NCI-H1930 (cell line): ENCODE measurements at places on chromosomes 4 and X.

GRCh38 chr4:153344131-153345011 is at the start of gene MND1:
Gene MND1 (plus strand): TSS chr4:153344688. CDS start chr4:153344738, 50 bp downstream.
- DNase-seq: peak; percentile 79

- DNase-seq: no peak
Observed at GRCh38 chr4:144565527-144566195, 80.3 kb upstream of the HHIP start.

- no peak for DNase-seq
Observed at GRCh38 chrX:25202827-25203226, 187.1 kb upstream of the ARX start.

GRCh38 chr4:55087009-55087912 is 38.1 kb downstream of the KDR start:
- no peak for DNase-seq

DNA sequence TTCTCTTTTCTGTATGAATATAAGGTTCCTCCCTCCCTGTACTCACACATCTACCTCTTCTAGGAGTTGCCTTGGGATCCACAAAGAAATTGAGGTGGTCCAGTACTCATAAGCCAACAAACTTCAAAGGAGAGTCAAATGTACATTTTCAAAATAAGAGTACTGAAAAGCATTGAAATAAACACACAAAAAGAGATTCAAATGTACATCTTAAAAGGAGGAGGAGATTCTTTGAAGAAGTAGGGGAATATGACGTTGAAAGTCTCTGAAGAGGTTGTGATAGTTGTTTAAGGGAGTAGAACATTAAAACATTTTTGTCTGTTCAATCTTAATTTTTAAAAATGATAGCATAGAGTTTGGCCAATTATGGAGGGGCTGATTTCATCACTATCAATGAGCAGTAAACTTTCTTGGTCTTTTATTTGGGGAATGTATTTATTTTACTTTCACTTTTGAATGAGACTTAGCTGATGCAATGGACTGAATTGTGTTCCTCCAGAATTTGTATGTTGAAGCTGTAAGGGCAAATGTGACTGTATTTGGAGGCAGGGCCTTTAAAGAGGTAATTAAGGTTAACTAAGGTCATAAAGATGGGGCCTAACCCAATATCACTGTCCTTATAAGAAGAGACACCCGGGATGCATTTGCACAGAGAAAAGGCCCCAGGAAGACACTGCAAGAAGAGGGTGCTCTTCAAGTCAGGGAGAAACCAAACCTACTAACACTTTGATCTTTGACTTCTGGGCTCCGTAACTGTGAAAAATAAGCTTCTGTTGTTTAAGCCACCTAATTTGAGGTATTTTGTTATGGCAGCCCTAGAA is 226.3 kb upstream of the PGRMC2 start:
- DNase-seq: no peak

DNA sequence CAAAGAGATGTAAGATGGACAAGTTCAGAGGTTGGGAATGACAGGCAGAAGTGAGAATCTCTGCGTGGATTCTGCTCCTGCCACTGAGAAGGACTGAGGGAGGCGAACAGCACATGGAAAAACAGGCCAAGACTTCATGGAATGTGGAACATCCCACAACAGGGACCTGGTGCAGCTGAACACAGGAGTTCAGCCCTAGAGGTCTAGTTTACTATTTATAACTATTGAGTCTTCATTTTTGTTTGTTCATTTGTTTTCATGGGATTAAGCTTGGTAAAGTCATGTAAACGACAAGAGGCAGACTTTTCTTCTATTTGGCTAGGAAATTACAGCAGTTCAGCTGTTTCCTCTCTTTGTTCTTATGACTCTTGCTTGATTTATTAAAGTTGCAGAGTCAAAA is 234.5 kb downstream of the MAML3 start:
- DNase-seq: no peak

- DNase-seq: no peak
Observed at GRCh38 chr4:153074486-153074885, 129.8 kb upstream of the TRIM2 start.

DNA sequence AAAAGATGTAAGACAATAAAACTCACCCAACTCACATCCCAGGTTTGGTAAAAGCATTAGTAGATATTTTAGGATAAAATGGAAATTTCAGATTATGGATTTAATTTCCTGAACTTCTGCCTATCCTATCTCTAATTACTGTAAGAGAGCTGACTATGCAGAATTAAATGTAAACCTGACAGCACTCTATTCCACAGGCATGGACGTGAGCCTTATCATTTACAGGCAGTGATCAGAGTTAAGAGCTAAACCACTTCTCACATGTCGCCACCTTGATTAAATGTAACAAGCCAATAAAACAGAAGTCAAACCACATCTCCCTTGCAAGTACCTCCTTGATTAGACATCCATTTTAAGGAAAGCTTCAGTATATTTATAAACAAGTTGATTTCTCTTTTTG is 97.5 kb upstream of the CBR4 start:
- no peak for DNase-seq

DNA sequence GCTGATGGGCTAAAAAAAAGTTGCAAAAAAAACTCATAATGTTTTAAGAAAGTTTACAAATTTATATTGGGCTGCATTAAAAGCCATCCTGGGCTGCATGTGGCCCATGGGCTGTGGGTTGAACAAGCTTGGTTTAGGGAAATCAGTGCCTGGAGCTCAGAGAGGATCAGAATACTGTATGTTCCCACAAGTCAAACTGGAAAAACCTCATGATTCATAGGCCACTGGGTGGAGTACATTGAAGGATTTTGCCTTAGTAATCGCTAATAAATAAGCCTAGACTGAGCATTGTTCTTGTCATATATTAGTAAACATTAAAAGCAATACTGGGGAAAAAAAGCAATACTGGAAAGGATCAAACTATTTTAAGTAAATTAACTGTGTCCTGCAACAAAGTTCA is 246.3 kb upstream of the TAPT1 start:
- no peak for DNase-seq

GRCh38 chrX:112784692-112785091 is 55.9 kb downstream of the AMOT start:
- DNase-seq: no peak

GRCh38 chr4:78720994-78721677 is 55.0 kb upstream of the BMP2K start:
- no peak for DNase-seq

DNA sequence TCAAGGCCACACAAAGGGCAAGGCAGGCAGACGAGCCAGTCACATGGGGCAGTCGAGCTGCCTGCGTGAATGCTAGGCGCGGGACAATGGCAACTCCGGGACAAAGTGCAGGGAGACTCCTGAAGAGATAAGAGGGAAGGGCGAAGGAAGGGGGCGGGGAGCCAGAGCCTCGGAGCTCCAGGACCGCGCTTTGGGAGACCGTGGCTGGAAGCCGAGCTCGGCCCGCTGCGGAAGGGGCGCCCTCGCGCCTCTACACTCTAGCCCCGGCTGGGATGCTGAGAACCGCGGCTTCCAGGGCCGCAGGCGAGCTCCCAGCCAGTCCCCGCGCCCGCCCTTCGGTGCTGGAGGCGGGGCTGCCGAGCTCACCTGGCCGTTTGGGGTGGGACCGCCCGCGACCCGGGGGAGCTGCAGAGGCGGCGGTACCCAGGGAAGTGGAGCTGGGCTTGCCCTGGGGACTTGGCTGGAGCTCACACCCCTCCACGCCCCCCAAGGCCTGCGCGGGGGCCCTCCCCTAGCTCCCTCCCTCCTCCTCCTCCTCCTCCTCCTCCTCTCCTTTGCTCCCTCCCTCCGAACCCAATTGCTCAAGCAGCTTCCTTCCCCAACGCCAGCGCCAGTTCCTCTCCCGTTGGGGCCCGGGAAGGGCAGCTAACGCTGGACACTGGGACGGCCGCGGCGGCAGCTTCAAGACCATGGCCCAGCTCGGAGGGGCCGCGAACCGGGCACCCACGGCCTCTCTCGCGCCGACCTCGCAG is at the start of gene SOWAHD:
SOWAHD (plus strand) TSS at position 610 of the 752 bp plus-strand sequence; CDS start at position 690, 80 bp downstream.
- no peak for DNase-seq

GRCh38 chr4:53706422-53707032 is 115.2 kb upstream of the LNX1 start:
- DNase-seq: peak; percentile 79

DNA sequence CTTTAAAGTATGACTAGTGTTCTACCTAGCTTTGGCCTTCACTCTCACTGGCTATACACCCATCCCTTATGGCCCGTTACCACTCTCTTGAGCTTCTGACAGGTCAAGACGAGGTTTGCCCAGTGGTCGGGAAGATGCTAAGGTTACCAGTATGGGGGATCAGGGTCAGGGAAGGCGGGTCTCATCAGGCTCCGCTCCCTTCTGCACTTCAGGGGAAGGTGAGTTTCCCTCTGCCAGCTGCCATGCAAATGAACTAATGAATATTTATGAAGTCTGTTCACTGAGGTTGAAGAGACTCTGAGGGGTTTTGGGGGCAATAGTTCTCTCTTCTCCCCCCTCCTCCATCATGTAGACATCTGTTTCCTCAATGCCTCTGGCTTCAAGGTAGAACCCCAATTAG is 6.6 kb downstream of the EFNB1 start:
- no peak for DNase-seq

- DNase-seq: no peak
Observed at GRCh38 chr4:89064848-89065247, 7.9 kb upstream of the FAM13A start.

DNA sequence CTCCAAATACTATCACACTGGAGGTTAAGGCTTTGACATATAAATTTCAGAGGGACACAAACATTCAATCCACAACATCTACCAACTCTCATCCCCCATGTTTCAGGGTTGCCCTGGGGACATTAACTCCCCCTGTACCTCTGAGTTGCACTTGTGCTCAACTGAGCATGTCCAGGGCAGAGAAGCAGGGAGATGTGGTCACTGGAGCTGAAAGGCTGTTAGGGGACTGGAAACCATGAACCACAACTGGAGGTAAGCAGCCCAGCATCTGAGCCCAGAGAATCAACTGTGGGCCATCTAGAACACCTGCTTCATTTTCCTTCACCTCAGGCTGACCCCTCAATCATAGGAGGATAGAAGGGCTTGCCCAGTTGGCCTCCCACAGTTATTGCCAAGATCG is 641.1 kb downstream of the MID1IP1 start:
- no peak for DNase-seq

GRCh38 chr4:20195071-20195885 is 56.4 kb upstream of the SLIT2 start:
- no peak for DNase-seq

DNA sequence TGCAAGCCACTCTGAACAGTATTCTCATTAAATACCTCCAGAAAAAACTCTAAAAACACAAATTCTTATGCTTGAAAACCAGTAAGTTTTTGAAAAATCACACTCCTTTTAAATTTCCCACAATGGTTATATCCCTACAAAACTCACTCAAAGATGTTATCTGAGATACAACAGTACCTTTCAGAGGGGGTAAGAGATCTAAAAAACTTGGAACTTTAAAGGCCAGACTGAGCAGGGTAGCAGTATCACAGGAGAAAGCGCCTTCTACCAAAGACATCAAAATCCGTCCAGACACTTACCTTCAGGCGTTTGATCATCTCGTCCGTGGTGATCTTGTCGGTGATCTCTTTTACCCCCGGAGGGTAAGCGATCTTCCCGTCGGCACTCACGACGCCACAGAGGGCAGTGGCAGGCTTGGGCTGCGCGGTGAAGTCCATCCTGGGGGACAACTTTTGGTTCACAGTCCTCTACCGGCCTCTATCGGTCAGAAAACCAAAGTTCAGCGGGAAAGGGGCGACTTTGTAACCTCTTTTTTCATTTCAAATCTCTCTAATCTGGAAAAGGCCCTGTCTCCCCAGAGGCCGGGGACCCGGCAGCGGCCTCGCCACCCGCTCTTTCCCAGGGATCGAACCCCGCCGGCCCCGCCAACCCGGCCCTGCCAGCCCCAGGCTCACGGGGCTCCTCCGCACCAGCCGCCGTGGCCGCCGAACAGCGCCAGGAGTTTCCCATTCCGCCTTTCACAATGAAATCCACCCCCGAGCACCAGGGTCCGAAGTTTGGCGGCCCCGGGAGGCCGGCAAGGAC is 1.4 kb downstream of the PDS5A start:
- DNase-seq: peak; percentile 65

- no peak for DNase-seq
Observed at GRCh38 chrX:71492231-71493065, 40.5 kb upstream of the OGT start.

DNA sequence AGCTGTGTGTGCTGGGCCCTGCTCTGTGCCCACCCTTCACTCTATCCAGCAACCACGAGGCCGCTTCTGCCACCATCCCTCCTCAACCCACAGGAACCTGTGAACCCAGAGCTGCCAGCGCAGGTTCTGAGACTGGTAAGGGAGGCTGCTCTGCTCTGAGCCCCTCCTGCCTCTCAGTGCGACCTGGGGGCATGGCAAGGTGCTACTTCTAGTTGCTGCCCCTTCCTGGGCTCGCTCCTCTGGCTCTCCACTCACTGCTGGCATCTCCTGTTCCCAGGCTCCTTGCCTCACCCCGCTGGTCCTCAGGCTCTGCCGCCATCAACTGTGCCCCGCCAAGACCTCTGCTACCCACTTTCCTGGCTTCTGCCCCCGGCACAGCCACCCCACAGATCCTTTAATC is 39.3 kb downstream of the RNF212 start:
- DNase-seq: no peak

GRCh38 chr4:123616951-123617461 is 220.4 kb downstream of the SPRY1 start:
- no peak for DNase-seq

DNA sequence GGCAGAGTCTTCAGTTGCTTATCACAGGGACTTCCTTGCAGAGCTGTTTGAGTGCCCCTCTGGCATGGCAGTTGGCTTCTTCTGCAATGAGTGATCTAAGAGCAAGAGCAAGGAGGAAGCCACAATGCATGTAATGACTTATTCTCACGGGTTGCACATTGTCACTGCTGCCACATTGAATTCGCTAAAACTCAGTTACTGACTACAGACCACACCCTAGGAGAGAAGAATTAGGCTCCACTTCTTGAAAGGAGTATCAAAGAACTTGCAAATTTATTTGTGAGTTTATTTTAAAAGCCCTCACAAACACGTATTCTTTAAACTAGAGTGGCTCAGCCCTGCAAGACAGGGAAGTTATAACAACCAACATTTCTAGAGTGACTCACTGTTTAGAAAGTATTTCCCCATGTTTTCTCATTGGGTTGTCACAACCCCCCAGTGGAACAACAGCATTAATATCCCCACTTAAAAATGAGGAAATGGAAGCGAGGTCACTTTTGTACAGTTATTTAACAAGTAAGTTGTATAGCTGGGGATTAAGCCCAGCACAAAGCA is 32.4 kb upstream of the RBPJ start:
- no peak for DNase-seq

DNA sequence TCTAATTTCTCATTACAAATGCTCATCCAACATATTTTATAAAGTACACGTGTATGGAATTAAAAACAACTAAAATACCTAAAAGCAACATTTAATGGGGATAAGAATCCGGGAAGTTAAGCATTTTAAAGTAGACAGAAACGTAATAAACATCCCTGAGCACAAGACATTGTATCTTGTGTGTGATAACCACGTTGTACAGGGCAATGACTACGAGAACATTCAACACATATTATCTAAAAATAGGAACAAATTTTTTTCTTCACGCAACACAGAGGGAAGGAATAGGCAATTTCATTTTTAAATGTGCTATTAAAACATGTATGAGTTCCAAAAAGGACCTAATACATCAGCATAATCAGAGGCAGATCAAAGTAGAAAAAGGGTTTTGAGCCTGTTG is 49.5 kb downstream of the AMMECR1 start:
- DNase-seq: no peak

- DNase-seq: no peak
Observed at GRCh38 chr4:171582961-171583581, 230.1 kb upstream of the GALNTL6 start.

GRCh38 chr4:88517825-88518224 is 5.8 kb downstream of the PYURF start:
- DNase-seq: no peak

GRCh38 chr4:75249739-75250138 is 264.5 kb downstream of the RCHY1 start:
- no peak for DNase-seq

GRCh38 chr4:109821185-109821584 is 5.6 kb downstream of the GAR1 start:
- DNase-seq: no peak
